ENCODE measurements at places on chromosomes 11 and 22.

DNA sequence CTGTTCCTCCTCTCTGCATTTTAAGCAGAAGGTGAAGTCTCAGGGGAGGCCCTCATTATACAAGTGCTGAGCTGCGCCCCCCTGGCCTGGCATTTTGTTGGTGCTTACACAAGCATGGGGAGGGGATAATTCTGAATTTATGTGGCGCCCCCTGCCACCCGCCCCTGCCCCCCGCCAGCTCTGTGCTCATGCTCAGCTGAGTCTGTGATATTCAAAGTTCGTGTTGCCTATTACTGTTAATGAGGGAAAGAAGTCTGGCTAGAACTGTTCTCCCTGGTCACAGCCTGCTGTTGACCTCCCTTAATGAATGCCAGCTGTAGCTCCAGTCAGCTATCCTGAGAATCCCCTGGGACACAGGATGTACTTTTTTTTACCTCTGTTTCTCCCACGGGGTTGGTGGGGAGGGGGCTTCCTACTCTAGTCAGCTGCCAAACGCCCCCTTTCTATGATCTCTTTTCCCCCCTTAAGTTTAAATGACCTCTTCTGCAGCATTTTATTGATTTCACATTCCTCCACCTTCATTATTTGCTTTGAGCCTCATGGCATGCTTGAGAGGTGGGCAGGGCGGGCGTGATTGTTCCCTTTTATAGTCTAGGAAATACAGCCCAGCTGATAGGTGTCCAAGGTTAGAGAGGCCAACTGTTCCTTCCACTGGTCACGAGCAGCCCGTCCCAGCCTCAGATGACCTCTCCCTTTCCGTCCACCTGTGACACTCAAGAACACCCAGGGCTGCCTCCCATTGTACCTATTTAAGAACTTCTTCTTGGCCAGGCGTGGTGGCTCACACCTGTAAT lies 12.2 kb downstream of the USP2 start:
- no peak for DNase-seq

DNA sequence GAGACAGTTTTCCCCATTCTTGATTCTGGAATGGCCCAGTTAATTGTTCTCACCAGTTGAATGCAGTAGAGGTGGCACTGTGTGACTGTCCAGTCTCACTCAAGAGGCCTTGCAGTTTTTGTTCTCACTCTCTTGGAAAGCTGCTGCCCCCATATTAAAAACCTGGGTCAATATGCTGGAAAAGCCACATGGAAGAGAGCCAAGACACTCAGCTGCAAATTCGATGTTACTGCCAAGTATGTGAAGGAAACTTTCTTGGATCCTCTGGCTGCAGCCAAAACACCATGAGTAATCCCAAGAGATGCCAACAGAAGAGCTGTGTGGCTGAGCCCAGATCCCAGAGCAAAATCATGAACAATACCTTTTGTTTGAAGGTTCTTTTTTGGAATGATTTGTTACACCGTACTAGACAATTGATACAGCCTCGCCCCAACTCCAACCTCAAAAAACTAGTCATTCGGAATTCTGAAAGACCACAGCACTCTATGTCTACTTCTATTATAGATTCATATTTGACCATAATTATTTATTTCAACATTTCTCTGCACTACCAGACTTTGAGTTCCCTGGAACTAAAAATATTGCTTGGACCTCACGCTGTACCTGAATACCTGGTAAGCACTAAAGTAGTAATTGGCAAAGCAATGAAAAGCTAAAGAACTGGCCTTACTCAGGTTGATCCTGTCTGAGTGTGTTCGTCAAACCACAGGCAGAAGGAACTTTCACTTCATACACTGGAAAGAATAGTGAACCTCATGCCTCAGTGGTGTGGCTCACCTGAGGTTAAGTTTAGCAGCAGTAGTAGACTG lies 378.8 kb downstream of the ETS1 start:
- DNase-seq: peak; percentile 29

DNA sequence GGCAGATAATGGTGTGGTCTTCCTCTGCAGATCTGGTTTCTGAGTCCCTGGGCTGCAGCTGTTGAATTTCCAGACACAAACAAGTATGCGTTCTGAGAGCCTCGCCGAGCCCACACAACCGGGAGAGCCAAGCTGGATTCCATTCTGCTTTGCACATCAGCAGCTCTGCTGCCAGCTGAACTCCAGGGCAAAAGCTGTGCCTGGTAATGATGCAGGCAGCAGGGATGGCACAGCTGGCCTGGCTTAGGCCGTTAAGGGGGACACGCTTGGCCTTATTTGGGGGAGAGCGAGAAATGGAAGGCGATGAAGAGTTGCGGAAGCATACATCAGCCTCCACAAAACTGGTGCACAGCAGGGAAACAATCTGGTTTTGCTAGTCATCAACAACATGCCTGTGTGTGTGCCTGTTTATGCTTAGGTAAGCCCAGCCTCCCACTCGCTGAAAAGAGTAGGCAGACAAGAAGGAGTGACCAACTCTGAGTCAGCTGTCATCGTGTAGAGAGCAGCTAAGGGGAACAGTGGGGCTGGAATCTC lies 25.1 kb downstream of the ADAMTS8 start:
- peak; percentile 40 for DNase-seq

- peak; percentile 30 for DNase-seq
These were observed 45.0 kb downstream of the PDE2A start for GRCh38 chr11:72629266-72629665.

GRCh38 chr22:48018346-48018745 lies 1255.9 kb downstream of the TBC1D22A start:
- no peak for DNase-seq

GRCh38 chr11:5304046-5304445 lies 2.3 kb upstream of the OR51B4 start:
- DNase-seq: no peak

DNA sequence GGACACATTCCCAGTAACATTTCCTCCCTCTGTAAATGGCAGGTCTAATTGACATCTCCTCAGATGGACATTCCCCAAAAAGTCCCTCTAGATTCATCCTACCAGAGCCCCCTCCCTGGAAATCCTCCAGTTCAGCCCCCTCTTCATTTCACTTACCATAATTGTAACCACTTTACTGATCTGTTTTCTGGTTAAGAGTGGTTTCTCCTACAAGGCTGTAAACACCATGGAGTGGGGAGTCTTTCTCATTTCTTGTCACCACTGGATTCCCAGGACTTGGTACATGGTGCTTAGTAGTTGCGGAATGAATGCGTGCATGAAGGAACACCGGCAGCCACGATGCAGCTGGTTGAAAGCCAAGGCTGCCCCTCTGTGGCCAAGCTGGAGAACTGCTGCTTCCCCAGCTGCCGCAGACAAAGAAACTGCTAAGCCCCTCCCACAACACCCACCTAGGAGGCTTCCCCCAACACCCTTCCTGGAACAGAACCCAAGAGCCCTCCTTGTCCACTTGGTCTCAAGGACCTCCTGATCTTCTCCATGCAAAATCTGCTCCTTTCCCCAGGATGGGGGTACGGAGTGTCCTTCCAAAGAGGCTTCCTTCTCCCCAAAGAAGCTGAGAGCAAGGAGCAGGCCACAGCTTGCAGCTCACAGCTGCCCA lies 18.6 kb upstream of the SCARF2 start:
- peak; percentile 75 for DNase-seq

Measured in midbrain (tissue), 1 donor.